D341Med (cell line): ENCODE measurements at places on chromosomes 6 and 20.

GRCh38 chr20:1122388-1123315 lies 4.2 kb downstream of the PSMF1 start:
- DNase-seq: no peak

DNA sequence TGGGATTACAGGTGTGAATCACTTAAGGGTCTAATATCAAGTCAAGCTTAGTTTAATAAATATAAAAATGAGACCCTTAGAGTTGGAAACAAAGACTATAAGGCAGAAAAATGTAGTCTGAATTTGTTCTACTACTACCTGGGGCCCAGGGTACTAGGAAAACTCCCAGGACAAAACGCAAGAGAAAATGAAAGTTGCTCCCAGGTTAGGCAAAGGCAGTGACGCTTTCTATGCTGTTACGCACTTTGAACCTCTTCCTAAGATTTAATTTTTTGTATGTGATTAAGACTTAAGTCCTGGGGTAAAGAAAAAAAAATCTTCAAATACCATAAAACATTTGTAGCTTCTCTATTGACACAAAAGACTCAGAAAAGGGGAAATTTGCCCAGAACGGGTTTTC lies 17.3 kb downstream of the DSP start:
- no peak for DNase-seq

DNA sequence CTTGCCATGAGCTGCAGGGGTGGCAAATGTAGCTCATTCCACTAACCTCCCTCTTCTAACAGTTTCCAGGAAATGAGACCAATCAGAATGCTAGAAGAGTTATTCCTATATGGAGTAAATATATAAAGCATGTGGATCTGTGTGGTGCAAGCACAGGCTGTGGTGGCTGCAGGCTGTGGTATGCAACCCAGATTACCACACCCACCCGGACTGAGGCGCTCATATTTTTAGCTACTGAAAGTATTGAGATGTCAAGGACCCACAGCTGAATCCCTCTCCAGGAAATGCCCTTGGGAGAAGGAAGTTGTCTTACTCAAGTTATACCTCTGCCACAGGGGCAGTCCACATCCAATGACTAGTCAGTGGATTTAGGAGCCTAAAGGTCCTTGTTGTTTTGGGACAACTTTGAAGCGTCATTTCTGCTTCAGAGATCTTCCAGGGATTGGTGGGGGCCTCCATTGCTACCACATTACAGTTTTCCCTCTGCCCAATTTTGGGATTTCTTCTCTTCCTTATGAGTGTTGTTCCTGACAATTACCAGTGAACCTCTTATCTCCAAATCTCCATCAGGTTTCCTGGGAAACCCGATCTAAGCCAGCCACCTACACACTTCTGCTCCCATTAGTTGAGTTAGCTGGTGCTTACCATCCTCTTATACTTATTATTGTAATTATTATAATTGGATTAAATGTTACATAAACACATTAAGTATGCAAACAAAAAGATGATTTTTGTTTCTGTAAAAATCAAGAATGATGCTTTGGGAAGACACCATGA lies 12.1 kb upstream of the REPS1 start:
- no peak for DNase-seq

- no peak for DNase-seq
Observed at GRCh38 chr6:54722328-54722727, 124.2 kb upstream of the FAM83B start.

DNA sequence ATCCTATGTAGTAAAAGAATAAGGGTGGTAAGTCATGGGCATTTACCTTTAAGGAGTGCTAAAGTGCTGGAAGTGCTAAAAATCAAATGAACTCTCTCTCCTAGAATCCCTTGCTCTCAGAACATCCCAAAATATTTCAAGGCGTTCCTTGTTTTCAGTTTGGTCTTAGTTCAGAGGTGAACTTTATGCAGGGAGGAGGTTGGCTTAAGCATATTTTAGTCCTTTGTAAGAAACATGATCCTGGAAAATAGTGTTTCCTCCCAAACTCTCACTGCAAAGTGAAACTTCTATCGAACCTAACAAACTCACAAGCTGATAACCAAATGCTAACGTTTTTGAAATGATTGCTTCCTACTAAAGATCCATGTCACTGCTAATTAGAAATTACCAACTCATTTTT lies 231.4 kb downstream of the FOXC1 start:
- no peak for DNase-seq

DNA sequence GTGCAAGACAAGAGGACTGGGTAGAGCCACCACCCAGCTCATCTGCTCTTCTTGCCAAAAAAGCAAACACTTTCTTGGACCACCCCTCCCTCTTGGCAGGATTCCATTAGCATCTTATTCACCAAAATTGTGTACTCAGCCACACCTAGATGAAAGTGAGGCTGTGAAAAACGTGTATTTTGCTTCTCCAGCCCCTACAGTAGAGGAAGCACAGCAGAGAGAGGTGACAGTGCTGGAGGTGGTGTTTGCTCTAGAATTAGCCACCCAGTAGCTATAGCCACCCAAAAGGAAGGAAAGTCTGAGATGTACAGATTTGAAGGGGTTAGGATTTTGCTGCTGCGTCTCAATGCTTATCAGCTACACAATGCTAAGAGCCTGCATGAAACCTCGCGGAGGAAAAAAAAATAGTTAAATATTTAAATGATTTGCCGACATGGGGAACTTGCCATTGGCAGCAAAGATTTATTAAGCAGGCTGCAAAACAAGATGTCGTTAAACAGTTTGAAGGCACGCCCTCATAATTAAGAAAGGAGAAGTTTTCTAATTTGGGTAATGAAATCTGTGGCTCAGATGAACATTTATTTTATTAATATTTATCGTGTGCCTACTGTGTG lies 287.3 kb downstream of the ZNF217 start:
- DNase-seq: no peak

GRCh38 chr6:47126647-47127391 lies 84.7 kb upstream of the ADGRF1 start:
- DNase-seq: no peak

- no peak for DNase-seq
Observed at GRCh38 chr6:83265384-83265783, 72.2 kb downstream of the RWDD2A start.

DNA sequence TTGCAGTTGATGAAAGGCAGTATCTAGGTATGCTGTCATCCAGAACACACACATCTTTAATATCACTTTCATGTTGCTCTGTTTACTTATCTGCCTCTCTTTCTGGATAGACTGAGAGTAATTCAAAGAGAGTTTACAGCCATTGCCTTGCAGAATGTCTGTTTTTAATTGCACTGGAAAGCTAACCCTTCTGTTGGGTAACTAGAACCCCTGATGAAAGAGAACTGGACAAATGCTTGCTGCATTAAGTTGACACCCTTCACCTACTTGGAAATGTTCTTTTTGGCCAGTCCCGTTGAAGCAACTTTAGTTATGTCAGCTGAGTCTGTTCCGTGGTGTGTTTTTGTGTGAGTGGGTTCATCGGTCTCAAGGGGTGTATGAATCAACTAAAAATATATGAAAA lies 383.8 kb upstream of the CITED2 start:
- no peak for DNase-seq

- DNase-seq: peak; percentile 23
Observed at GRCh38 chr20:33654680-33655161, 7.4 kb upstream of the C20orf144 start.

DNA sequence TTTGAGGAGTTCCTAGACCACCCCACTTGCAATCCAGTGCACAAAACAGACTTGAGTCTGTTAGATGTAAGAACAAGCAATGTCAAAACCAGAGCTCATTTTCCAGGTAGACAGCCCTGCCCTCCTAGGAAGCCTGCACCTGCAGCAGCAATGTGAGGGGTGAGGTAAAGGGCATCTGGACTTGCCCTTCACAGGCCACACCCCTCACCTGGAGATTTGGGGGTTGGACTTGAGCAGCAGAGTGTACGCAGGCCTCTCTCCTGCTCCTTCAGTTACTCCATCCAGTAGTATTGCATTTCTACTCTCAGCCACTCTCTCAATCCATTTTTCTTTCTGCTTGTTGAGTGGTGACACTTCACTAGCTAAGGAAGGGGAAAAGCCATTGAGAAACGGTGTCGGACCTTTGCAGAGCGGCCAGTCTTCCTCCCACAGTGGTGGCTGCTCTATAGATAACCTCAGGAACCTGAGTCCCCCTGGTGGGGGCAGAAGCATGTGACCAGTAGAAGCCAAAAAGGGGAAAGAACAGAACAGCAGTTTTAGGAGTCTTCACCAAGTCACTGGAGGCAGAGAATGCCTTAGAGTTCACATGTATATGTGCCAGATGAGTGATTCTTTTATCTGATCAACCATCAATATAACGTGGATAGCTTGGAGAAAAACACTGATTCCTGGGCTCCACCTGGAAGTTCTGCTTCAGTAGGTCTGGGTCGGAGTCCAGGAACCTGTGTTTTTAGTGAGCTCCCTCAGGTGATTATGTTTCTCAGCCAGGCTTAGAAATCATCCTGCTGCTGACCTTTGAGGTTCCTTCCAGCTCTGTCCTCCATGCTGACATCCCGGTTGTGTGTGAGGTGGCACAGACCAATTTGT lies 28.0 kb downstream of the ARFGEF2 start:
- DNase-seq: no peak

DNA sequence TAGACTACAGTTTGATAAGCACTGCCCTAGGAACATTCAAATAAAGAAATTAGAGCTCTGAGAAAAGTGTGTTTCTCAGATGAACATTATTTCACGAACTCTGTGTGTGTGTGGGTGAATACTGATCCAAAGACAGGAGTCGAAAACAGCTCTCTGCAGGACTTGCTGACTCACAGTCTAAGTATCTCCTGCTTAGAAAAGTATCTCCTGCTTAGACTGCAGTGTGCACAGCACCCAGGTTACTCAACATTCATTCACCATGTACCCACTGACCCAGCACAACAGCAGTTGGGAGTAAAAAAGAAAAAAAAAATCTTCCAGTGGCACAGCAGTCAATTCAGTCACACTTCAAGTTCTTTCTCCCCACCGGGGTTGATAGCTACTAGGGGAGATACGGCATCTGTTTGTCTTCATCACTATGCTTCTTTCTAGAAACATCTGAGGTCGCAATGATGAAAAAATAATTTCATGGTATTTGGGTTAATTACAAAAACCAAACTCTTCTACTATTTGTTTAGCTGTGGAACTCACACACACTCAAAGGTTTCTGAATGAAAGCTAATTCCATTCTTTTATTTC lies 48.0 kb downstream of the GCLC start:
- no peak for DNase-seq

GRCh38 chr6:35068206-35068605 lies 72.9 kb downstream of the TCP11 start:
- DNase-seq: no peak

DNA sequence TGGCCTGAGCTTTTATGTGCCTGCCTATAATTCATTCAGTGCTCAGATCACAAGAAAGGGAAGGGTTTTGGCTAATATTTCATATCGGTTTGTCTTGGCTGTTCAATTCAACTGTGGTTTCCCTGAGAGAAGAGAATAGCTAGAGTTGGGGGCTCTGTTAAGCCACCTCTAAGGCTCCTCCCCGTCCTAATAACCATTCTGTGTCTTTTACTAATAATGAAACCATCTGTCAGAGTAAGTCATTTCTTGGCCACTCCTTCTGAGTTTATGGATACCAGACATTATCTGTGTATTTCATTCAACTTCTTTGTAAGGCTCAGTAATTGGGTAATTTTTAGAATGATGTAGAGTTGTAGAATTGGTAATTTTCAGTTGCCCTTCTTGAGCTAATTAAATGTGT lies 5.2 kb downstream of the STX11 start:
- no peak for DNase-seq

DNA sequence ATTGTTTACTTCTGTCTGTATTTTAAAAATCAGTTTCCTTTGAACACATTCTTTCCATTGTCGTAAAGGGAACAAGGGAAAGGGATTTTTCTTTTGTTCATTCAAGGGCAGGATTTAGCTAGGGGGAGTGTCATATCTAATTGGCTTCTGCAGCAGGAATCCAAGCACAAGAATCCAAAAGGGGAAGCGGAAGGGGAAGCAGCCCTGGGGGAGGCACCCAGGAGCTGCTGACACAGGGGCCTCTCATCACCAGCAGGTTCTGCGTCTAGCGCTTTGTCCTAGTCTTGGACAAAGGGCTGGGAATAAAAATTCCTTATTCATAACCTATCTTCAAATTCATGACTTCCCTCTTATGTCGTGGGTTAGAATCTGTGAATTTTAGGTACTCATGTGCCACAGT lies 13.7 kb downstream of the RIPK1 start:
- DNase-seq: no peak

DNA sequence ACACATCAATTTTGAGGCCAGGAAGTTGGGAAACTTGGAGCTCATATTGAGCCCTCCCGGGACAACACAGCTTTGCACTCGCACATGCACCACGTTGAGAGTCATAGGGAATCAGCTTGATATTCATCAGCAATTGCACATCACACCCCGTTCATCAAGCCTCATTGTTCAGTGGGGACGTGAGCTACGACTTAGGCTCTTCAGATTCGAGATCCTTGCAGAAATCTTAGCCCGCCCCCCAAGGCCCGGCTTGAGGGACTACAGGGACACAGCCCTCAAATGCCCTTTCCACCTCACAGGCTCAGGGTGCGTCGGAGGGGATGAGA lies 93.0 kb upstream of the MAFB start:
- no peak for DNase-seq

DNA sequence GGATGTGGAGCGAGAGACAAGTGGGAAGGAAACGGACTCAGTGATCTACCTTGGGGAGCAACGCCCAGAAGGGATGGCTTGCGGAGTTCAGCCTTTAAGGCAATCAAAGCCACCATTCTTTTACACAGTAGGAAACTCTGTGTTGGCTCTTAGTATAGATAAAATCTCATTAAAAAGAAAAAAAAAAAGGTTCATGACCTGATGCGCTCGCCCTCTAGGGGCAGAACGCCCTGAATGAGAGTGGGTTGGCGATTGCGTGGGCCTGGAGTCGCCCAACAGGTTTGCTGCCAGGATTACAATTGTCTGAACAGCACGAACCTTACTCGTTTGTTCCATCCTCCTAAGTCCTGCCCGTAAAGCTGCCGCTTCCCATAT lies 1.2 kb downstream of the TPD52L1 start:
- DNase-seq: peak; percentile 45
